ENCODE measurements at places on chromosomes 6 and 20.

DNA sequence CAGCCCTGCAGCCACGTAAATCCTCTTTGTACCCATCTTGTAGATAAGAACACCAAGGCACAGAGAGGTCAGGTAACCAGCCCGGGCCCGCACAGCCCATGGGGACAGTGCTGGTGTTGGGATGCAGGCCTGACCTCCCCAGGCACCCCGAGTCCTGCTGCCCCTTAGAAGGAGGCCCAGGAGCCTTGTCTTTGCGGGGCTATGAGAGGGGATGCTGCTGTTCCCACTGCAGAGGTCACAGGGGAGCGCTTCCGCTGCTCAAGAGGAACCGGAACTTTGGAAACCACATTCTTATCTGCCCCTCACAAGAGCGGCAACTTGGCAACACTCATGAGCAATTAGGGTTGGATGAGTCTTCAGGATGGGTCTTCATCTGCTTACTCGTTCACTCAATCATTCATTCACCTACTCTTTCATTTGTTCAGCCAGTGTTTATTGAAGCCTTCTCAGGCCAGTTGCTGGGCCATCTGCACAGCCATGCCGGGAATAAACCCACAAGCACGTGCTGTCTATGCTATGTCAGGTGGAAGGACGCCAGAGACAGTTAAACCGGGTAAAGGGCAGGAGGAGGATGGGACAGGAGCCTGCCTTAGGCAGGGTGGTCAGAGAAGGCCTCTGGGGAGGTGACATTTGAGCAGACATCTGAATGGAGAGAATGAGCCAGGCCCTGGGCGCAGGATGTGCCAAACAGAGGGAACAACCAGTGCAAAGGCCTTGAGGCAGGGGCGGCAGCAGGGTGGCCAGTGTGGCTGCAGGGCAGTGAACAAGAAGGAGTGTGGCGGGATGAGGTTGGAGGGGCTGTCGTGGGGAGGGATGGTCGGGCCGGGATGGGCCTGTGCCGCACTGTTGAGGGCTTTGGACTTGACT lies 60.8 kb downstream of the RBM38 start:
- no peak for DNase-seq

DNA sequence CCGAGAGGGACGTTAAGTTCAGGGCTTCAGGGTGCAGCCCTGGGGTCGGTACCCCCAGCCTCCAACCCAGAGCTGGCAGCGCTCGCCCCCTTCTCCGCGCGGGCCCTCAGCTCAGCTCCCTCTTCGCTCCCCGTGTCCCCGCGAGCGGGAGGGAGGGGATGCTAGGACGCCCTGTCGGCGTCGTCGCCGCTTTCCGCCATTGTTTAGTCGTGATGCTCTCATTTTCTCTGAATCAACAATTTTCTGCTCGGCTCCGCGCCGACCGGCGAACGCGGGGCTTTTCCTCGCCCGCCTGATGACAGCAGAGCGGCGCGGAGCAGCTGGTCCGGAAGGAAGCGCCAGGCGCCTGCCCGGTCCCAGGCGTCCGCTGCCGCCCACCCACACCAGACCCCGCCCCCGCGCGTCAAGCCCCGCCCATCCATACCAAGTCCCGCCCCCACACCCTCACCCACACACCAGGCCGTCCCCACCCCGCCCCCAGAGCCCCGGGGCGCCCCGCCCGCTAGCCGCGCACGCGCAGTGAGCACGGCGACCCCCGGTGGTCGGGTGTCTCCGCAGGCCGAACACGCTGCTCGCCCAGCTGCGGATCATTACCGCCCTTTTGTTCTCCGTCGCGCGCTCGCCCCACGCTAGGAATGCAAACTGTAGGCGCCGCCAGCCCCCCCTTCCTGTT lies 50.1 kb upstream of the SLC32A1 start:
- DNase-seq: peak; percentile 60

GRCh38 chr6:13762611-13763441 lies 51.2 kb upstream of the RANBP9 start:
- DNase-seq: peak; percentile 22

- peak; percentile 7 for DNase-seq
Observed at GRCh38 chr6:99119109-99120031, 171.6 kb upstream of the FBXL4 start.

DNA sequence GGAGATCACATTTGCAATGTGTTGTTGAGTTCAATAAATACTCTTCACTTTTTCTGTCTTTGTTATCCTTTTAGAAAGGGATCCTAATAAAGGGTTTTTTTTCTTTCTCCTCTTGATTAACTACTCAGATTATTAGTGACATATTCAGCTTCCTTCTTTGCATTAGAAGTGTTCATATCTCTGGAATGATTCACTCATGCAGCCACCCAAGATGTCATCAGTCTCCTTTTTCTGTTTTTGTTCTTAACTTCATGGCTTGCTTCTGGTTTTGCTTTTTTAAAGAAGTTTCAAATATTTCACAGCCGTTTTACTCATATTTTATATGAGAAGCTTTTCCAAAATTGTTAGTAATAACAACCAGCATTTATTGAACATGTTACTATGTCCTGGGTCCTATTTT lies 187.6 kb downstream of the TMEM242 start:
- DNase-seq: no peak

- no peak for DNase-seq
Observed at GRCh38 chr6:88492824-88493223, 326.7 kb upstream of the CNR1 start.

GRCh38 chr6:161631676-161632194 lies 357.9 kb upstream of the AGPAT4 start:
- no peak for DNase-seq

DNA sequence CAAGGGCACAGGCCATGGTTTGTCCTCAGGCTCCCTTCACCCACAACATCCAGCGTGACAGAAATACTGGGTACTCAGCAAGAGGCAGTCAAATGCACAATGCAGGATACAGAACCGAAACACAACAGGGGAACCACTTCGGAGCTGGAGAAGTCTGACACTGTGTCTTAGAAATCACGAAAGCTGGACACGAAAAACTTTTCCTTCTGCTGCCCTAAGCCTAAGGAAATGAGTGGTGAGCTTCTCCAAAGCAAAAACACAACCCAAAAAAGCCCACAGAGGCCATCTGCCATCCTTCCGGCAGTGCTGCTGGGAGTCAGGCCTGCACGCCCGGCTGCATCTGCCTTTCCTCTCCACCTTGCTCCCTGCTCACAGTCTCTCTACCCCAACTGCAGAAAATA lies 106.3 kb downstream of the SLC23A2 start:
- no peak for DNase-seq

DNA sequence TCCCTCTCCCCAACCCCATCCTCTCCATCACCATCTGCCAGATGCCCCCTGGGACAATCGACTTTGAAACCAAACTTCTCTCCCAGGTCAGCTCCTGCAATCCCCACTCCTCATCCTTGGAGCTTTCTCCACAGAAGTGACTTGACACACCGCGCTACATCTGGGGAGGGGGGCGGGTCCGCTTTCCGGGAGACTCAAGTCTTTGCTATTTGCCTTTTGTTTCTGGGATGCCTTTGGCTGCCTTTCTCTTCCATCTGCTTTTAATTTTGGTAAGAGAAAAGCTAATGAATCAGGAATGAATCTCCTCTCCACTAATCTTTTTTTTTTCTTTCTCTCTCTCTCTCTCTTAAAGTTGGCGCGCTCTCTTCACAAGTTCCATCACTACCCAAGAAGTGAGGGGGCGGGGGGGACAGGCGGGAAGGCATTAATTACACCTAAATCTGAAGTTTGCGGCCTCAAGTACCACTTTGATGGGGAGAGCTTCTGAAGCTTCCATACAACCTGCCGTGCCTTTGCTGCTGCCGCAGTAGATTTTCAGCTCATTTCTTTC lies 664 bp upstream of the TPBG start:
- DNase-seq: peak; percentile 1

GRCh38 chr20:5657190-5657875 lies 92.9 kb upstream of the SHLD1 start:
- no peak for DNase-seq

GRCh38 chr6:79813854-79814709 lies 133.3 kb downstream of the ELOVL4 start:
- DNase-seq: peak; percentile 72

DNA sequence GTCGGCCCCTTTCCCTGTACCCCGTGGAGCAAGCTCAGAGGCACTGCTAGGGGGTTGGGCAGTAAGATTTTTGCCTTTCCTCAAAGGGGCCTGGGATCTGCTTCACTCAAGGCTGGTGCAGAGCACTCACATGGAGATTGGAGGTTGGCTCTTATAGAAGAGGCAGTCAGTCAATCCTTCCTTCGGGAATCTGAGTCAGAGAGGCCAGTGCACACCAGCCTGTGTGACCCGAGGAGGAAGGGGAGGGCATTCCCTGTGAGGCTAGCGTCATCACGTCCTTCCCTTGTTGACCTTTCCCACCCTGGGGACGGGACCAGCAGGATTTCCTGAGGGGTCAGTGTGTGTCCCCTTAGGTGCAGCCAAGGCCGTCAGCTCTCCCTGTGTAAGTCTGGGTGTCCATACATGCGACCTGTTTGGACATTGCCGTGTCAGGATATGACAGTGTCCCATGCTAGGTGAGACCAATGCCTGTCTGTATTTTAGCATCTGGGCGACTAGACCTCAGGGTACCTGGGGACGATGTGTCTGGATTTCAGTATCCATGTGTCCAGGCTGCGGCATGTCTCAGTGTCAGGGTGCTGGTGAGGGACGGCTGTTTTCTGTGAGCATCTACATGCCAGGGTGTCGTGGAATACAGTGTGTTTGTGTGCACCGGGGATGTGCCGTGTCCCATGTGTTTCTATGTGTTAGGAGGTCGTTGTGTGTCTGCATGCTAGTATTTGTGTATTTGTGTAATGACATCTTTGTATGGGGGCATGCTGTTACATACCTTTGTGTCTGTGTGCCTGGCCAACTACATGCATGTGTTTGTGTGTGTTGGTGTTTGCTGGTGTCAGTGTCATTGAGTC lies 2.8 kb upstream of the ZNF512B start:
- DNase-seq: no peak

DNA sequence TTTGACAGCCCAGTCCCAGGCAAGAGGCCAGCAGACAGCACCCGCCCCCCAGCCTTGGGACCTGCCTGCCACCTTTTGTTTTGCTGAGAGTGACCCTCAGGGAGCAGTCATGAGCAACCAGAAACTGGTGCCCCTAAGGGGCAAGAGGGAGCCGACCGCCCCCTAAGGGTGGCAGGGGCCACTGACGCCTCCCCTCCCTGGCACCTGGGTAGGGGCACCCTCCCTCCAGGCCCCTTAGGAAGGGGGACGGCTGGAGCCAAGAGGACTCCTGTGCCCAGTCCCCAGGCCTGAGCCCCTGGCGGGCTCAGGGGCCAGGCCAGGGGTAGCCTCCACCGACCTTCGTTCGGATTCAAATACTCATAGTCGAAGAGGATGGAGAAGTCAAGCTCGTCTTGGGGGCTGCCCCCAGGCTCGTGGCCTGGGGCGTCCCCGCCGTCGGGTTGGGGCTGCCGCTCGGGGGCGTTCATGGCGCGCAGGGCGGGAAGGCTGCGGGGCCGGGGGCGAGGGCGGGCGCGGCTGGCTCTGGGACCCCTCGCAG lies 417 bp downstream of the NFATC2 start:
- peak; percentile 59 for DNase-seq

GRCh38 chr20:15422966-15423365 lies 1085.6 kb upstream of the FLRT3 start:
- DNase-seq: no peak

DNA sequence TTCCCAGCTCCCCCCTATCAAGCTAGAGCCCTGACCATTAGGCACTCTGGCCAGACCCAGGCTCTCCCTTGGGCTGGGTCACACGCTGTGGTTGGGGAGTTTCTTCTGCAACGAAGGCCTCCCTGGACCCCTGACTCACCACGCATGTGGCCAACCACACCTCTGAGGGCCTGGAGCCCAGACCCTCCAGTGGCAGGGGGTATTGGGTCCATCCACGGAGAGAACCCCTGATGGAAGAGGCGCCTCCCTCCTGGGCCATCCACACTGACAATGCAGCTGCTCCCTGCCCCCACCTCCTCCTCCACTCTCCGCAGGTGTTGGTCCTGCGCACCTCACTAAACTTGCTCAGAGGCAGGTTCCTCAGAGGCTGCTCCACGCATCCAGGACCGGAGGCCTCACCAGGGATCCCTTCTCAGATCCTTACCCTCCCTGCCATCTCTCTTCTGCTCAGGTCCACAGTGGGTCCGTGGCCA lies 125.4 kb downstream of the RNASET2 start:
- no peak for DNase-seq

DNA sequence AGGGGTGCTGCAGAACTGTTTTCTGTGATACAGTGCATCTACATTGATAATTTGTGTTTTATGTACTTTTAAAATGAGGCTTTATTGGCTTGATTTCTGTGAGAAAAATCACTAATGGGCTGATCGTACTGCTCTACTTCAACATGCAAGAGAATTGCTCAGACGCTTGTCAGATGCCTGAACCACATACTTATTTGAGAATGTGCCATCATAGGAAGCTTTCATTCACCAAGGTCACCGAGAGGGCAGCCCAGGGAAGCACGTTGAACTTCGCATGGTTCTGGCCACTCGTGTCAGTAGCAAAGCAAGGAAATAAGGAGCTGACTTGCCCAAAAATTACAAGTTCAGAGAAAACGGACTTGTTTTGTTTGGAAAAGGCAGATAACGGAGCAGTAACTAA lies 168.5 kb upstream of the AKAP12 start:
- DNase-seq: no peak

DNA sequence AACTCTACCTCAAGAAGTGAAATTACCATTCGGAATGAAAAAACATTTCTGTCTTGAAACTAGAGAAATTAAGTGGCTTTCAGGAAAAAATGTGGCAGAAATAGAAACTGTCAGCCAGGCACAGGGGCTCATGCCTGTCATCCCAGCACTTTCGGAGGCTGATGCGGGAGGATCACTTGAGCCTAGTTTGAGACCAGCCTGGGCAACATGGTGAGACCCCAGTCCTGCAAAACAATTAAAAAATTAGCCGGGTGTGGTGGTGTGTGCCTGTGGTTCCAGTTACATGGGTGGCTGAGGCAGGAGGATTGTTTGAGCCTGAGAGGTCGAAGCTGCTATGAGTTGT lies 7.1 kb upstream of the TMEM181 start:
- DNase-seq: peak; percentile 28

GRCh38 chr6:22155551-22155950 lies 141.3 kb downstream of the PRL start:
- no peak for DNase-seq

DNA sequence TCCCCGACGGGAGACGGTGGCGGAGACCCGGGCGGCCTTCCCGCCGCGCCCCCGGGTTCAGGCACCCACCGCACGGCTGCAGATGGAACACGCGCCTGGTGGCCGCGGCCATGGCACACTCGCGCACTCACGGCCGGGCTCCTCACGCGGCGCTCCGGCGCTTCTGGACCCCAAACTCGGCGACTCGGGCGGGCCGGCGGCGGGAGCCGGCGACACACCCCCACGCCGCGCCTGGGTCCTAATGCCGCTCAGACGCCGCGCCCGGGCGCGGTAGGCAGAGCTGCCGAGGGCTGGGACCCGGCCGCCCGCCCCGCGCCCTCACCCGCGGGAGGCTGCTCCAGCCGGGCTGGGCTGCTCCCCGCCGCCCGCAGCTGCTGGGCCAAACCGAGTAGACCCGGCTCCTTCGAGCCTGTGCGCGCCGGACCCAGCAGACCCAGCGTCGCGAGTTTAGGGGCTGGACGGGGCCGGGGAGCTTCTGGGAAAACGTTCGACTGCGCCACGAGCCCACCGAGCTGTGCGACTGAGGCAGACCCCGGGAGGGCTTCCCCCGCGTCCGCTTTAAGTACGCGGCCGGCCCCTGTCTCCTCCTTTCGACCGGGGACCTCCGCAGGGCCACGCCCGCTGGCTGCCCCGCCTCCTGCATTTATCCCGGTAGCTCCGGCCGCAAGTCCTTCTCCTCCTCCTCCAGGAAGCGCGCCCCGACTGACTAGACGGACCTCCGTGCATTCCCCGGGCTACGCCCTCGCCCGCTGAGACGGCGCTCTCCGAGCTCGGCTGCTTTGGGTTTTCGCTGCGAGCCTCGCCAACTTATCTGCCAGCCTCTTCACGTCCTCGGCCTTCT lies at the start of gene SLC4A11:
Gene SLC4A11, minus strand, starts transcription at position 165 of the 841 bp plus-strand sequence. Its CDS starts 53 bp downstream, at position 112.
- peak; percentile 46 for DNase-seq

- DNase-seq: no peak
Observed at GRCh38 chr20:64230461-64231145, 24.9 kb upstream of the PCMTD2 start.

All from activated CD4-positive, alpha-beta T cell treated with anti-CD3 and anti-CD28 coated beads, Interleukin-2, amount 50 U/mL, for 48 hours (primary cell).